ENCODE measurements at places on chromosomes 3 and 15.

GRCh38 chr15:52656412-52656811, 22.8 kb downstream of the ATOSA start:
- DNase-seq: no peak

DNA sequence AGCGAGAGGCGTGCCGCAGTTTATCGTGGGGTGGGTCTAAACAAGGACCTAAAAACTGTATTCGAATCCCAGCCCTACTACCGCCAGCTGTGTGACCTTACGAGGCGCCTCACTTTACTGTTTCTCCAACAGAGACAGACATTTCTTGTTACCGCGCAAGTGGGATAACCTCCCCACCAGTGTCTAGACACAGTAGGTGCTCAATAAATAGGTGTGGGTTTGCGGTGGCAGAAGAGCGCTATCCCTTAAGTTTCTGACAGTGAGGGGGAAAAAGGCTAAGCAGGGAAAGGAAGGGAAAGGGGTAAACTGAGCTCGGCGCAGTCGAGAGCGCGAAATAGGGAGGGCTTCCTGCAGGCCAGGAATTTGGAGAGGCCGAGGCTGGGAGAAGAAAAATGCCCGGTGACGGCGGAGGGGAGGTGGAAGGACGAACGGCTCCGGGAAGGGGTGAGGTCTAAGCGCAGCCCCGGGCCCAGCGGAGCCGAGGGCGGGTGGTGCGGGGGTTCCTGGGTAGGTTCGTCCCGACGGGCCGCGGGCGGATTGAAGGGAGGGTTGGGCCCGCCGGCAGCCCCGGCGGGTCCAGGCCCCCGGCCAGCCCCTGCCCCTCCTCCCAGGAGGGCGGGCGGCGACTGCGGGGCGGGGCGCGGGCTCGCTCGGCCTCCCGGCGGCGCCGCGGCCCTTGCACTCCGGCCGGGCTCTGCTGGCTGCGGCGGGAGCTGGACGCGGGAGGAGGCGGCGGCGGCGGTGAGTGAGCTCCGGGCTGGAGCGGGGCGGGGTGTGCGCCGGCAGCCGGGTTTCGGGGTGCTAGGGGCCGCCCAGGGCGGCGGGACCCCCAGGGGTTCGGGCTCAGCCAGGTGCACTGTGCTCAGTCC, at the start of gene CGNL1:
CGNL1 (plus strand) TSS at position 679 of the 869 bp plus-strand sequence. CDS start 61,495 bp downstream, outside the sequence.
- peak; percentile 52 for DNase-seq

DNA sequence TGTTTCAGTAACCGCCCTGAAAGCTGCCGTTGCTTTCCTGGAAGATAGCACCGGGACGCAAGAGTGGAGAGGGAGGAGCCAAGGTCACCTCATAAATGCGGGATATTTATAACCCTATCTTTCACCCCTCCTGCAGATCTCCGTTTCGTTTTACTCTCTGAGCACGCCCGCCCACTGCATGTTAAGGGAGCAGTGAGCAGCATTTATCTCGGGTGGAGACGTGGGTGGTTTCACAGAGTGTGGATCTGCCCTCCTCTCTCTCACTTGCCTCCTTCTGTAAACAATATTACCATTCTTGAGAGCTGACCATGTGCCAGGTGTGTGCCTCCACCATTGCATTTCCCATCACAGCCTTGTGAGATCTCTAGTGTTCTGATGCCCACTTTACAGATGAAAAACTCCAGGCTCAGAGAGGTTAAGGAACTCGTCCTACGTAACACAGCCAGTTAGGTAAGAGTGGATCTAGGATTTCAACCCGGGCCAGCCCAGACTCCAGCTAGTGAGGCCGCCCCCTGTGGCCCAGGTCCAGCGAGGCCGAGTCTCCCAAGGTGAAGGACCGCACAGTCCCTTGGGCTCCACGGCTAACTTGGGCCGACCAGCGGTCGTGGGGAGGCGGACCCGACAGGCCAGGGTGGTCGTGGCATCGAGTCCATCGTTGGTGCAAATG, 16.9 kb upstream of the SEMA4B start:
- no peak for DNase-seq

GRCh38 chr15:36688310-36689011, 109.0 kb downstream of the CDIN1 start:
- DNase-seq: no peak

GRCh38 chr3:48427630-48427962, 2.3 kb downstream of the PLXNB1 start:
- no peak for DNase-seq

- no peak for DNase-seq
These were observed 26.7 kb upstream of the TMC3 start for GRCh38 chr15:81400640-81401236.

DNA sequence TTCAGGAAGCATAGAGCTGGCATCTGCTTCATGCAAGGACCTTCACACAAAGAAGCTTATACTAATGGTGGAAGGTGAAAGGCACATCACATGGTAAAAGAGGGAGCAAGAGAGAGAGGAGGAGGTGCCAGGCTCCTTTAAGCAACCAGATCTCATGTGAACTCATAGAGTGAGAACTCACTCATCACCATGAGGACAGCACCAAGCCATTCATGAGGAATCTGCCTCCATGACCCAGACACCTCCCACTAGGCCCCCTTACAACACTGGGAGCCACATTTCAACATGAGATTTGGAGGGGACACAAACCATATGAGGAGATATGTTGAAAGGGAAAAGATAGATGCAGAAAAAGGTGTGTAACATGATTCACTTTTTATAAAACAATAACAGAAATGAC, 48.4 kb upstream of the TLE3 start:
- DNase-seq: no peak

- no peak for DNase-seq
These were observed 995.3 kb downstream of the OTOL1 start for GRCh38 chr3:162491952-162492351.

- no peak for DNase-seq
These were observed 856.5 kb upstream of the ARPP21 start for GRCh38 chr3:34782871-34783270.

GRCh38 chr3:65636326-65636725, 402.4 kb downstream of the MAGI1 start:
- DNase-seq: no peak

- no peak for DNase-seq
These were observed 108.4 kb upstream of the SPATA16 start for GRCh38 chr3:173249457-173249856.
